ENCODE measurements at places on chromosomes 4 and X.

DNA sequence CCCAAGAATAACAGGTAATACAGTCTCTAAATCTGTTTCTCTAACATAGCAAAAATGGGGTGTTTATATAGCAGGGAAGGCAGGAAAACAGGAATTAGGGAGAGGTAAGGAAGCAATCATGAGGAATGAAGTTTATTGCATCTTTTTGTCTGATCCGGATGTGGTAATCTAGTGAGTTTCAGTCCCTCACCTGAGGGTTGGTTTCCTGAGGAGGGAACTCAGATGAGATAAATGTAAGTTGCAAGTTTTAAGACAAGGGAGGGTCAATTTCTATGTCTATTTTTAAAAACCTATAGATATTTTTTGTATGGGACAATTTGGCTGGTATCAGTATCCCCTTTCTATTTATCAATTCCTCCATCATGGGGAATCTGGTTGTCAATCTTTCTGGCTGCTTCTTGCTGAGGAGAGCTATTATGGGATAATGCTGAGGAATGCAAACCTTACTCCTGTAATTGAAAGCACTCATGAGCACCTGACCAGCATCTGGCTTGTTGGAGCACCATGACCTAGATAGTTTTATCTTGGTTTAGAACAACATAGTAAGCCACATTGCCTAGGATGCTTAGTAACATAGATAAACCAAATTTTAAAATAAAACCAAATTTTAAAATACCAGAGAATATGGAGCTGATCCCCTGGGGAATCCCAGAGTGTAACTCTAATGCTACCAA is 130.1 kb downstream of the ADAM29 start:
- no peak for DNase-seq

DNA sequence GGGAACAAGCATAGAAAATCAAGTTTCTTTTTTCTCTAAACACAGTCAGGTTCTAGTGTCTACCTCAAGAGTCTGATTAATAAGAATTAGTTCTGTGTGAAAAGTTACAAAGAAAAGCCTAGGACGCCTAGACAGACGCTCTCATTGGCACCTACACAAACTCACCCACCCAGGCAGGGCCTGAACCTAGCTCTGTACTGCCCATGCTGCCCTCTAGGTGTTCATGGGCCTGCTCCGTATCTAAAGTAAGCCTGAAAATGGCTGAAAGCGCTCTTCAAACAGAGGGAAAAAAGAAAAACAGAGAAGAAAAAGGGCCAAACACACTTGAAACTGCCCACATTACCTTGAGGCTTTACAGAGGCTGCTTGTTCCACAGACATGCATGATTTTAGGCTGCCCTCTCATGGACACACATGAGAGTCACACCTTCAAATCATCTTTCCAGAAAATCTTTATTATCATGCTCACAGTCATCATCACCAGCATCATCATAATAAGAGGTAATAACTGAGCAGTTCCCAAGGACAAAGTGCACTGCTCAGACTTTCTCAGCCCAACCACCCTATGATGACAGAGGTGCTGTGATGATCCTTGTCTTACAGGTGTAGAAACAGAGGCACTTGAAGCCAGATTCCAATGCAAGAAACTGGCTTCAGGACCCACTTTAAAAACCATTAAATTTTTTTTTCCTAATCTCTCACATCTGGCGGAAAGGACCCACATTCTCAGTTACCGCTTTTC is 49.6 kb downstream of the MAP7D2 start:
- DNase-seq, result peak; percentile 35

GRCh38 chr4:36414248-36414647 is 132.8 kb downstream of the DTHD1 start:
- DNase-seq, result no peak

- DNase-seq, result no peak
Measured at GRCh38 chr4:6990661-6991060, 52.5 kb upstream of the TADA2B start.

DNA sequence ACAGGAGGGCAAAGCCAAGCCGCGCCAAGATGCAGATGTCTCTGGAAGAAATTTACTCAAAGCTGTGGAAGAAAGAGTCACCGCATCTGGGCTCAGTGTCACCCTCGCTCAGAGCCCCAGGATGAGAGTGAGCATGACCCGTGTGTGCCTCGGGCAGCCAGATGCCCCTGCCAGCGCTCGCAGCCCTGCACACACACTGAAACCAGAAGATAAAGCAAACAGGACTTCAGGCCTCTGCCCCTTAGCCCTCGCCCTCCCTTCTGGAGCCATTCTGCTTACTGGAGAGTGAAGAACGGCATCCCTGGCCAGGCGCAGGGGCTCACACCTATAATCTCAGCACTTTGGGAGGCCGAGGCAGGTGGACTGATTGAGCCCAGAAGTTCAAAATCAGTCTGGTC is 103.0 kb downstream of the IRF2 start:
- no peak for DNase-seq

GRCh38 chr4:102247041-102247440 is 98.2 kb downstream of the SLC39A8 start:
- no peak for DNase-seq

DNA sequence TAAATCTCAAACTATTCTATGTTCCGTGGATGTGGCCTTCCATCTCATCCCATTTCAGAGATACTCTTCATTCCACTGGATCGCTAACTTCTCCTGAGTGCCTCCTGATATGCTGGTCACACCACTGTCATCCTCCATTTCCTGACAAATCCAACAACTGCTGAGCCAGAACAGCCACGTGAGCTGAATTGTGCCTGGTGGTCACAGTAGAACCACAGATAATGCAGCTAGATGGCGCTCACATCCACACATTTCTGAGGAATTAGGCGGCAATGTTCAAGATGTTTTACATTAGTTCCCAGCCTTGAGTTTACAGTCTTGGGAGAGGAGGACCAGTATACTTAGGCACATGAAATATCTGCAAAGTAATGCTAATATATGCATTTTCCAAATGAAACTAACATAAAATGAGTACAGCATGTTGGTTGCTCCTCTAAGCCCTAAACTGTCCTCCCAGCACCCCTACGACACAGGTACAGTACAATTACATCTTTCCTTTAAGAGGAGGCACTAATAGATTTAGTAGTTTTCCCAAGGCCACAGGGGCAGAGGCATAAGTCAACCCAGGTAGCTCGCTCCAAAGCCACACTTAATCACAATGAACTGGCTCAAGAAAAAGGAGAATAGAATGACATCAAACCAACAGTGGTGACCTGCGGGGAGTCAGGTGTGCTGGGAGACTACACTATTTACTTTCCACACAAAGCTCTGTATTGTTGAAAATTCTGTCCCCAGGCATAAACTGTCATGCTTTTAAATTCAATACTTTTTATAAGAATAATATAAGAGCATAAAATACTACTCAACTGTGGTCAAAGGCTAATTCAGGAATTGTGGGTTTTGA is 134.2 kb downstream of the CHIC2 start:
- DNase-seq, result peak; percentile 60

- DNase-seq, result no peak
Measured at GRCh38 chrX:1591863-1592469, 562 bp downstream of the AKAP17A start.

DNA sequence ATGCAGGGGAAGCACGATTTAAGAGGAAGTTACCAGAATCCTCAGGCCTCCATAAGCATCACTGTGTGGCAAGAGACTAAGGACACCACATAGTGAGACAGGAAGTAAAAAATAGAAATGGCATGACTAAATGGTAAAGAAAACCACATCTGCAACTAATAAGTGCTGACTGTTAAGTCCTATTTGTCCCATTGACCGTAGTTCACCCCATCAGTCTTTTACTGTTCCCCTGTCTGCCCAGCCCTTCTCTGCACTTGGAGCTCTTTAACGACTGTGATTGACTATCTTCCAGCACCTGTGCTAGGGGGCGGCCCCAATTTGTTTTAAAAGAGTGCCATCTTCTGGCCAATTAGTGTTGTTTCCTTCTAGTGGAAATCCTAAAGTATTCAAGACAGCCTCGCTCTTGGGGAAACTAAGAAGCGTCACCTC is 94.2 kb downstream of the MAOA start:
- DNase-seq, result peak; percentile 57

- no peak for DNase-seq
Measured at GRCh38 chr4:184200296-184200695, 17.4 kb downstream of the ENPP6 start.

DNA sequence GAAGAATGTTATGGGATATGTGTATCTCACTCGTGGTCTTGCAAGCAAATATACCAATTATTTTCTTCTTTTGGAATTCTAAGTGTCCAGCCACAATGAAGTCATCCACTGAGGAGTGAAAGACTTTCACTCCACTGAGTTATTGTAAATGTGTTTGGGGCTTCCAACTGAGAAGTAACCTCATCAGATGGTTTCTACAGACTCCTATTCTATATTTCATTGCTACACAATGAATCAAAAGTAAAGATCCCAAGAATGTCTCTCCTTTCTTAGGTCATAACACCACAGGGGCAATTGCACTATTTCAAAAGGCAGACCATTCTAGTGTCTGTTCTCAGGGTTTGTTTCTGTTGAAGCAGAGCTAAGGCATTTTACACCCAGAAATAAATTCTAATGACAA is 12.3 kb upstream of the VCX2 start:
- DNase-seq, result no peak

DNA sequence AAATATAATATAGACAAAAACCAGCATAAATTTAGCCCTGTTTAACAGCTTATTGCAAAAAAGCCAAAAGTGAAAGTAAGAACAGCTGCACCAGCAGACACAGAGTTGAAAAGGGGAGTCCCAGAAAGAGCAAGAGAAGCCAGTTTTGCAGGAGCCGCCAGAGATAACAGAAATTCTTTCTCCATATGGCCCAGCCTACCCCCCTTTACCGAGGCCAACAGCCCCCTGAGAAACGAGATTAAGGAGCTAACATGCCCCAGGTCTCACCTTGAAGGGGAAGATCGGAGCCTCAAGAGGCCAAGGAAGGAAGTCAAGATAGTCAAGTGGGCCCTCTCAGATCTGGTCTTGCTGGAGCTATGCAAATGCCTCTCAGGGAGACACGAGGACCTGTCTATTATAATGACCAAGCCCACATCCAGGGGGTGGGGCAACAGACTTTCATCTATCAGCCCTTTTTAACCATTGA is 4.8 kb downstream of the ACOX3 start:
- DNase-seq, result no peak

DNA sequence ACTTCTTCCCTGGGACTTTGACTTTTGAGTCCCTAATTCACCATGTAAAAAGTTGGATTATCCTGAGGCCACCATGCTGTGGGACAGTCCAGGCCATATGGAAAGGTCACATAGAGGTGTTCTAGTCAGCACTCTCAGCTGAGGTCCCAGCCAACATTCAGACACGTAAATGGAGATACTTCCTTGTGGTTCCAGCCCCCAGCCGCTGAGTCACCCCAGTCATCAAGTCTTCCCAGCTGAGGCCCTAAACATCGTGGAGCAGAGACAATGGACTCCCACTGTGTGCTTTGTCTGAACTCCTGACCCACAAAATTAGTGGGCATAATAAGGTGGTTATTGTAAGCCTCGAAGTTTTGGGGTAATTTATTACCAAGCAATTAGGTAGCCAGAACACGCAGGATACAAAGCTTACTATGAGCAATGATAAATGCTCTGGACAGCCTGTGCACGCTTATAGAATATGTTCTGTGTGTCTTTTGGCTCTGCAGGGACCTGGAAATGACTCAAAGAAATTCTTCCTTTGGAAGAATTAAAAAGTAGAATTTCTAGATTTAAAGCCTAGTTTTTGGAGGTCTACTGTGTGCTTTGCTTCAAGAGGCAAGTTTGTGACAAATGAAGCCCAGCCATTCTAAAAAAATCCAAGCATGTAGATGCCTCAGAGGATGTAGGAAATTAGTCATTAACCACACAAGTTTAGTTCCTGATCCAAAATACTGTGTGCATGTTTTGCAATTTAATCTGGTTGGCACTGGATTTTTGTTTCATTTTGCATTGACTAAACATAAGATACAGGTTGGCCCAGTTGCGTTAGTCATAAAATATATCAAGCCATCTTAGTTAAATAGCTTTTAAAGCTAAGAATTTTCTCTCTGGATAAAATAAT is 33.2 kb upstream of the SLC9A7 start:
- DNase-seq, result peak; percentile 32

GRCh38 chrX:139801397-139801813 is 93.4 kb upstream of the MCF2 start:
- DNase-seq, result no peak

GRCh38 chrX:39011454-39012221 is 210.4 kb downstream of the MID1IP1 start:
- DNase-seq, result no peak

DNA sequence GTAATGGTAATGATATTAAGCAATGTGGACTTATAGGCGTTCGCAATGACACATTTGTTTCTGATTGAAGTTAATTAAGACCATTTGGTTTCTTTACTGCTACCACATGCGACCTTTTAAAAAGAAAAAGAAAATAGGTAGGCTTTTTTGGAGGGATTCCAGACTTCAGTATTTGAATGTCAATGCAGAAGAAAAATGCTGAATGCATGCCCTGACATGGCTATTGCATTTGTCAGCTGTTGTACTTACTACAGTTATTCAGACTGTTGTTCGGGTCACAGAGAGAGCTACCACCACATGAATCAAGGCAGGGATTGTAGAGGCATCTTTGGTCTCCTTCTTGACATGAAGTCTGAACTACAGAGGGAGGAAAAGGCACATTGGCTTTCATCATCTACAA is 163.7 kb downstream of the CORIN start:
- no peak for DNase-seq

- DNase-seq, result no peak
Measured at GRCh38 chr4:127210893-127211649, 421.7 kb upstream of the INTU start.

- peak; percentile 65 for DNase-seq
Measured at GRCh38 chr4:985123-985830, 1.6 kb upstream of the IDUA start.

DNA sequence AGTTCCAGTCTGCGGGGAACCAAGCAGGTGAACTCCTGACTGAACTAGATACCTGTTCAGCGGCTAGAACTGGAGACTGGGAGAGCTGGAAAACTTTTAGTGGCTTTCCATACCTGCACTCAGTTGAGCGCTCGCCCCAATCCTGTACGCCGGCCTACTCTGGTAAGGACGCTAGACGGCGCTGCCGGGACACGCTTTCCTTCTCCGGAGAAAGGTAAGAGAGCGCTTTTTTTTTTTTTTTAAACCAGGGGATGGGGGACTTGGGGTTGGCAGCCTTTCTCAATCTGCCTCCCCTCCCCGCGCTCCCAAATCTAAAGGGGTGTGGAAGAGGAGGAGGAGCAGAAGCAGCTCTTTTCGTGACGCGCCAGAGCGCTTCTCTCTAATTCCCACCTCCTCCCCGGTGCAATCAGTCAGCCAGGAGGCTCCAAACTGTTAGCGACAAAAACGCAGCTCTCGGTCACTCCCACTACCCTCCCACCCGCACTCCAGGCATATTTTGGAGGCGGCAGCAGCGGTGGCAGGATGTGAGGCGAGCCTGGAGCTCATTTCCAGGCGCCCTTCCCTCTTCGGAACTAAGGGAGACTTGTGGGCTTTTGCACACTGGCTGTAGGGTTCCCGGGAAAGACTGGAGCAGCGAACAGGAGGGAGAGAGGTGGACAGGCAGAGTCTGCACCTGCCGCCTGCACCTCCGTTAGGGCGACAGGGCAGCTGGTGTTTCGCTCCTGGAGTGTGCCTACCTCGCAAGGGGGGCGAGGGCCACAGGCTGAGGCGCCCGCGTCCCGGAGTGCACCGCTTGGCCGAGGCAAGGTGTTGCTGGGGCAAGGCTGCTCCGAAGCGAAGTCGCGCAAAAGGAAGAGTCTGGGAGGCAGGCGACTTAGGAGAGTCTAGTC is at the start of gene IL1RAPL2:
IL1RAPL2 (plus strand) TSS at position 409 of the 890 bp plus-strand sequence.
- DNase-seq, result peak; percentile 8

Measured in HepG2 (cell line).